ENCODE measurements at places on chromosomes 2 and 18.

- DNase-seq = peak; percentile 53
These were observed 308.3 kb upstream of the HS6ST1 start for GRCh38 chr2:128626760-128627511.

GRCh38 chr18:36744261-36744876, 84.4 kb downstream of the TPGS2 start:
- peak; percentile 25 for DNase-seq

GRCh38 chr2:1162768-1163584, 212.3 kb downstream of the SNTG2 start:
- peak; percentile 39 for DNase-seq

DNA sequence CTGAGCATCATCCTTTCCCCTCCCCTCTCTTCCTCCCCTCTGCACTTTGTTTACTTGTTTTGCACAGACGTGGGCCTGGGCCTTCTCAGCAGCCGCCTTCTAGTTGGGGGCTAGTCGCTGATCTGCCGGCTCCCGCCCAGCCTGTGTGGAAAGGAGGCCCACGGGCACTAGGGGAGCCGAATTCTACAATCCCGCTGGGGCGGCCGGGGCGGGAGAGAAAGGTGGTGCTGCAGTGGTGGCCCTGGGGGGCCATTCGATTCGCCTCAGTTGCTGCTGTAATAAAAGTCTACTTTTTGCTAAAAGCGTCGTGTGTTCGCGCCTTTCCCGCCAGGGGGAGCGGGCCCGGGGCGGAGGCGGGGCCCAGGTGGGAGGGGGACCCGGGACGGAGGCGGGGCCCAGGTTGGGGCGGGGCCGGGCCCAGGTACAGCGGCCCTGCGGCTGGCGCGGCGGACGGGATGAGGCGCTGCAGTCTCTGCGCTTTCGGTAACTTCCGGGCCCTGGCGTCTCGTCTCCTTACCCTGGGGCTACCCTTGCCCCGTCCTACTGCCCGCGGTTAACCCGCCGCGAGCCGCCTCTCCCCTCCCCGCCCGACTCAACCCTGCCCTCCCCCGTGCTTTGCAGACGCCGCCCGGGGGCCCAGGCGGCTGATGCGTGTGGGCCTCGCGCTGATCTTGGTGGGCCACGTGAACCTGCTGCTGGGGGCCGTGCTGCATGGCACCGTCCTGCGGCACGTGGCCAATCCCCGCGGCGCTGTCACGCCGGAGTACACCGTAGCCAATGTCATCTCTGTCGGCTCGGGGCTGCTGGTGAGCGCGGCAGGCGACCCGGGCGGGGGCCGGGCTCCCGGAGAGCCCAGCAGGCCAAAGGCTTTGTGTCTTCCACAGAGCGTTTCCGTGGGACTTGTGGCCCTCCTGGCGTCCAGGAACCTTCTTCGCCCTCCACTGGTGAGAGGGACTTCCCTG, at the start of gene KRTCAP3:
Gene KRTCAP3 (plus strand): TSS at position 424 of the 962 bp plus-strand sequence. CDS start 32 bp downstream, at position 456.
- DNase-seq = no peak

- no peak for DNase-seq
These were observed 125.5 kb downstream of the KLHL29 start for GRCh38 chr2:23510471-23510870.

- peak; percentile 85 for DNase-seq
These were observed 108.3 kb upstream of the LRATD1 start for GRCh38 chr2:14524041-14524802.

GRCh38 chr2:205684871-205685313, 2.6 kb downstream of the NRP2 start:
- DNase-seq = peak; percentile 48

DNA sequence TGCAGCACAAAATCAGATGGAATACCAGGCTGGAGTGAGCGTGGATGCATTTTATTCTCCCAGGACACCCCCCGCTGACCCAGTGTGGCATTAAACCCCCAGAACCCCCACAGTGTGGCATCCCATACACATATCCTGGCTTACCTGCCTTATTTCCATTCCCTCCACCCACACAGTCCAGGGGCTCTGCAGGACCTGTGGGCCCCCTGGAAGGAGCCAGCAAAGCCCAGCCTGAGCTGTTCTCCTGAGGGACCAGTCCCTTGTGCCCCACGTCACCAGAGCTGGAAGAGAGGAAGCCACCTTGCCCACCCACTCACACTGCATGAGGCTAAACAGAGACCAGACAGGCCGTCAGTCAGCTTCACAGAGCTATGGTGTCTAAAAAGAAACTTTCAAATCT, 20.1 kb downstream of the ST8SIA5 start:
- no peak for DNase-seq
